Calu3 (cell line): ENCODE measurements at places on chromosomes 2 and 18. TPM values are rescaled to one million over a fixed set of nuclear protein-coding genes. Genes with fewer than 3 reads are reported as not detected.

DNA sequence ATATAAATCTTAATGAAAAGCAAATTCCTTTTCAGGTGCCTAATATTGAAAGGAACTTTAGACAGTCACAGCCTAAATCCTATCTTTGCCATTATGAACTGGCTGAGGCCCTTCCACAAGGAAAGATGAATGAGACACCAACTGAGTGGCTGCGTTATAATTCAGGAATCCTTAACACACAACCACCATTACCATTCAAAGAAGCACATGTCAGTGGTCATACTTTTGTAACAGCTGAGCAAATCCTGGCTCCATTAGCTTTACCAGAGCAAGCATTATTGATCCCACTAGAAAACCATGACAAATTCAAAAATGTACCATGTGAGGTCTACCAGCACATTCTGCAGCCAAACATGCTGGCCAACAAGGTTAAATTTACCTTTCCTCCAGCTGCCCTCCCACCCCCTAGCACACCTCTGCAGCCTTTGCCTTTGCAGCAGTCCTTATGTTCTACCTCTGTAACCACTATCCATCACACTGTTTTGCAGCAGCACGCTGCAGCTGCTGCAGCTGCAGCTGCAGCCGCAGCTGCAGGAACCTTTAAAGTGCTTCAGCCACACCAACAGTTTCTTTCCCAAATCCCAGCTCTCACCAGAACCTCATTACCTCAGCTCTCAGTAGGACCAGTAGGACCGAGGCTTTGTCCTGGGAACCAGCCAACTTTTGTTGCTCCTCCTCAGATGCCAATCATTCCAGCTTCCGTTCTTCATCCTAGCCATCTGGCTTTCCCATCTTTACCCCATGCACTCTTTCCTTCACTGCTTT, 340.1 kb downstream of the ZNF804A start:
- DNase-seq, result no peak

DNA sequence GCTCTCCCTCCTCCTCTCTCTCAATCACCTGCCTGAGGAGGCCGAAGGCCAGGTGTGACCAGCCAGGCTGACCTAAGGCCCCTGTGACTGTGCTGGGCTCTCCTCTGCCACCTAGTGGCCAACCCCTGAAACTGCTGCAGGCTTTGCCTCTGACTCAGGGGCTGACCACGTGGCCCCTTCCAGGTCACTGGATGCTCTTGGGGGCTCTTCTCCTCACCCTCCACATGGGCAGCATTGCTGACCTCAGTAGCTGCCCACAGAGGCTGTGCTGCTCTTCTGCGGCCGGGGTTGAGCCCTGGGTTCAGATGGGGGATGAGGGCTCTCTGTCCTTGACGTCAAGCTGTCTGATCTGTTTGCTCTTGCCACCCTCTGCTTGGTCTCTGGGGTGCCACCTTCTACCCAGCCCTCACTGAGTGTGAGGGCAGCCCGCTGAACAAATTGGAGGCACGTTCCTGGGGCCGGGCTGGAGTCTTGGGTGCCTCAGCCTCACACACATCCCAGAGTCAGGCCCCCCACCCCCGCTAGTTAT, 122.7 kb downstream of the TWIST2 start:
- peak; percentile 80 for DNase-seq

- DNase-seq, result no peak
Measured at GRCh38 chr2:140529706-140530105, 1601.1 kb downstream of the LRP1B start.

DNA sequence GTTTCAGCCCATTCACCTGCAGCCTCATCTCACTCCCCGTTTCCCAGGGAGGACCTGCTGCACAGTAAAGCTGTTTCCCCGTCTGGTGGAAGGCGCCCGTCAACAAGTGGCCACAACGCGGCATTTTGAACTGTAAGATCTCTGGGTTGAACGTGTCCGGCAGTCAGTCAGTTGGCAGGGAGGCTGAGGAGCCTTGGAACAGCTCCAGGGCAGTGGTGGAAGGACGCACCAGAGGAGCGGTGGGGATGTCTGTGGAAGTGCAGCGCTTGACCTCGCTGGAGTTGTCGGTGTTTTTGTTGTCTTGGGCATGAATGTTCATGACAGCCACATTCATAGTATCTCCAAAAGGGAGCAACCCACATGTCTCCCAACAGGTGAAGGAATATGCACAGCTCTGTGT, 31.4 kb upstream of the MBP start:
- DNase-seq, result no peak

DNA sequence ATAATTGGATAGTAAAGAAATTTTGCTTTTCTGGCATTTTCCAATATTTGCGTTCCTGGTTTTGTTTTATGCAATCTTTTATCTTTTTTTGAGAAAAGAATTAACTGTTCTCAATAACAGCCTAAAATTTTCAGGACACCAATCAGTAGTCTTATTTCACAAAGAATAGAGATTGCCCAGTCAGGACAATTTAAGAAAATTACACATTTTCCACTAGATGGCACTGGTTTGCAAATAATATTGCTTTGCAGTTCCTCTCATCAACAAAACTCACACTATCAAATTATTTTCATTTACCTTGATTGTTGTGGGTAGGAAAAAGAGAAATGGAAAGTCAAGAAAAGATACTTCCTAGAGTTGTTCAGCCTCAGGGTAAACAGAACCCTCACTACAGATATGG, 2.4 kb upstream of the RBM45 start:
- DNase-seq, result no peak

- no peak for DNase-seq
Measured at GRCh38 chr2:240790370-240791220, 29.4 kb downstream of the KIF1A start.

Gene UGT1A3
- total RNA-seq, result 5.9 and 6.0 TPM in 2 replicates

Gene CARF
- 4.6 and 5.8 TPM in 2 replicates for total RNA-seq

Gene HOXD8
- not detected in 2 replicates for total RNA-seq

DNA sequence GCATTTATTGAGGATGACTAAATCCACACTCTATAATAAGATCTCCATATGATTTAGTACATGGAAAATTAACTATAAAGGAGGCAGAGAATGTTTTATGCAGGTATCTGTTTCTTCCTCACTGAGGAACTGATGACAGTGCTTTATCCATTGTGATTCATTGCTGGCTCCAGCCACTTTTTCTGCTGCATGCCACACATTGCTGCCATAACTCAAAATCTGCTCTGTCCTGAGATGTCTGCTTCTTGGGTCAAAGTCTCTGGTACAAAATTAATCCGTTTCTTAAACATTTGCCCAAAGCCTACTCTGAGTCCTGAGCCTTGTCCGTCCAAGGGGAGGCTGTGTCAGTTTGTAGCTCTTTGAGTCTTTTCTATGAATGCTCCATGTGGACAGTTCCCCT, 15.5 kb upstream of the ARHGAP28 start:
- DNase-seq, result no peak

GRCh38 chr2:101442667-101443061, 32.2 kb downstream of the RFX8 start:
- no peak for DNase-seq

DNA sequence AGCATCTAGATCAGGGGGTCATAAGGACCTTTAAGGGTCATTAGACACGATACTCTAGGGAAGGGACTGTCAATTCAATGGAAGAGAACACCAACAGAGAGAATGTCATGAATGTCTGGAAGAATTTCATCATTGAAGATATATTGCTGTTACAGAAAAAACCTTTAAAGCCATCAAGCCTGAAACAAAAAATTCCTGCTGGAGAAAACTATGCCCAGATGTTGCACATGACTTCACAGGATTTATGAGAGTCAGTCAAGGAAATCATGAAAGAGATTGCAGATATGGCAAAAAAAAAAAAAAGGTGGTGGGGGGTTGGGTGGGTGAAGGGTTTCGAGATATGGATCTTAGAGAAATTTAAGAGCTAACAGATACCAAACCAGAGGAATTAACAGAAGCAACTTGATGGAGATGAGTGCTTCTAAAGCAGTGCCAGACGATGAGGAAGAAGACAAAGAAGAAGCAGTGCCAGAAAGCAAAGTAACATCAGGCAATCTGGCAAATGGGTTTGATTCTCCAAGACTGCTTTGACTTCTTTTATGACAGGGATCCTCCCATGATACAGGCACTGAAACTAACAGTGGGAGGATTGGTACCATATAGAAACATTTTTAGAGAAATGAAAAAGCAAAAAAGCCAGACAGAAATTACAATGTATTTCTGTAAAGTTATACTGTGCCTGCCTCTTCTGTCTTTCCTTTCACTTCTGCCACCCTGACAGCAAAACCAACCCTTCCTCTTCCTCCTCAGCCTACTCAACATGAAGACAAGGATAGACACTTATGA, 28.5 kb downstream of the MAP4K3 start:
- DNase-seq, result no peak
